ENCODE measurements at places on chromosomes 5 and 9.
A peak's percentile ranks its signal among the peaks of the same experiment; 100 is the strongest.

DNA sequence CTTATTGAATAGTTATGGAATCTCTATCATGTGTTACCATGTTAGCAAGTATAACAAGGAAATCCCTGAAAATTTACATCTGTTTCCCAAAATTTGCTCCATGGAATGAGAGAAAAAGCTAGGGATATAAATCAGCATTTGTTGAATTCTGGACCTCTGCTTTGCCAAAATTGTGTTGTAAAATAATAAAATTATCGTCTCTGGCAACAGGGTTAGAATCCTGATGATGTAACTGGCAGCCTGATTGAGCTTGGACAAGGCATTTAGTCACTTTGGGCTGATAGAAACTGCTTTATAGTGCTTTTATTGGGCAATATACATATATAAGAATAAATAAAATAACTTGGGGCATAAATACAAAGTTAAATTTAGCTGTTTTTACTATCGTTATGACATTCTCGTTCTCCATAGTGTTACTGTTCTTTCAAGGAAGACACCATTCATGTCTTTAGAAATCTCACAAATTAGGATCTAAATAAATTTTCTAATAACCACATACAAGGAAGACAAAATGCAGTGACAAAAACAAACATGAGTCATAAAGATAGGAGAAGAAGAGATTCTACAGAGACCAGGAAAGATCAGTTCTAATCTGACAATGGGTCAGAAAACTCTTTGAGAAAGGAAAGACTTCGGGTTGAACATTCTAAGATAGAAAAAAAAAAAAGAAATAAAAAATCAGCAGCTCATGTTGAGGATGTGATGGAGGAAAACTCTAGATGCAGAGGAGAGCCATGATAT lies 145.0 kb upstream of the CDH10 start:
- DNase-seq: no peak

GRCh38 chr9:101038488-101038887 lies 10.0 kb downstream of the PLPPR1 start:
- DNase-seq: no peak

- DNase-seq: no peak
Observed at GRCh38 chr5:63768221-63768620, 194.0 kb downstream of the HTR1A start.

DNA sequence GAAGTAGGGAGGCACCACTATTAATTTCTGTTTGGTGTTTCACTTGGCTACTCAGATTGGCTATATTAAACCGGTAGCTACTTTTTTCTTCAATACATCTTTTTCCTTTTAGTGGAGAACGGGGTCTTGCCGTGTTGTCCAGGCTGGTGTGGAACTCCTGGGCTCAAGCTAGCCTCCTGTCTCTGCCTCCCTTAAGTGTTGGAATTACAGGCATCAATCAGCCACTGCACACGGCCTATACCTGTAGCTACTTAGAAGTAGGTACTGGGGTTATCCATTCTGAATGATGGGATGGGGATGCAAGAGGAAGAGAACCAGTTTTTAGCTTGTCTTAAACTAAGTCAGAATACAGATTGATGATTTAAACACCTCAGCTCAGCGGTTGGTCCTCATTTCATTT lies 1.7 kb downstream of the UBE2D2 start:
- no peak for DNase-seq

DNA sequence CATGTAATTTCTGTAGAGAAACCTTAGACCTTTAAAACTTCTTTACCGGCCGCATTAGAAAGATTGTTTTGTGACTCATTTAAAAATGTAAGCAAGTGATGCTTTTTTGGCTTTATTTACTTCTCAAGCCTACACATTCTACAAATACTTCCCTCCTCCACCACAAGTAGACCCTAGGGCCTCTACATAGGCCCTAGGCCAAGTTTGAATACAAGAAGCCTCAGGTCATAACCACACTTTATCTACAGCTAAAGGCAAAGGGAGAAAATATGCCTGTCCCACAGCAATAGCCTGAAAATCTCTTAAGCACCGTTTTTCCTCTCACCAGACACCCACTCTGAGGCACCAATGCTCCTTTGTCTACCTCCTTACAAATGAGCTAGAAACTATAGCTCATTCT lies 53.9 kb downstream of the CSNK1A1 start:
- DNase-seq: no peak

- DNase-seq: no peak
Observed at GRCh38 chr5:151924564-151925301, at the start of gene GLRA1. Gene GLRA1, minus strand, starts transcription at chr5:151924851. Its CDS starts 302 bp downstream, at chr5:151924549.

DNA sequence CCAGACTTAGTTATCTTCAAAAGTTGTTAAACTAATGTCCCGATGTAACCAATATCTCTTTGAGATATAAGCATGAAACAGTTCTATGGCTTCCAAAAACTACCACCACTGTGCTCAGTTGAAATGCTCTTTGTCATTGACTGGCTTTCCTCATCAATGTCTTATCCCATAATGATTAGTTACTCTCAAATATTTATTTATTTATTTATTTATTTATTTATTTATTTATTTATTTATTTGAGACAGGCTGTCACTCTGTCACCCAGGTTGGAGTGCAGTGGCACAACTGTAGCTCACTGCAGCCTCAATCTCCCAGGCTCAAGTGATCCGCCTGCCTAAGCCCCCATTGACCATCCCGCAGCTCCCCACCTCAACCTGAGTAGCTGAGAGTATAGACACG lies 28.0 kb upstream of the MLLT3 start:
- no peak for DNase-seq

DNA sequence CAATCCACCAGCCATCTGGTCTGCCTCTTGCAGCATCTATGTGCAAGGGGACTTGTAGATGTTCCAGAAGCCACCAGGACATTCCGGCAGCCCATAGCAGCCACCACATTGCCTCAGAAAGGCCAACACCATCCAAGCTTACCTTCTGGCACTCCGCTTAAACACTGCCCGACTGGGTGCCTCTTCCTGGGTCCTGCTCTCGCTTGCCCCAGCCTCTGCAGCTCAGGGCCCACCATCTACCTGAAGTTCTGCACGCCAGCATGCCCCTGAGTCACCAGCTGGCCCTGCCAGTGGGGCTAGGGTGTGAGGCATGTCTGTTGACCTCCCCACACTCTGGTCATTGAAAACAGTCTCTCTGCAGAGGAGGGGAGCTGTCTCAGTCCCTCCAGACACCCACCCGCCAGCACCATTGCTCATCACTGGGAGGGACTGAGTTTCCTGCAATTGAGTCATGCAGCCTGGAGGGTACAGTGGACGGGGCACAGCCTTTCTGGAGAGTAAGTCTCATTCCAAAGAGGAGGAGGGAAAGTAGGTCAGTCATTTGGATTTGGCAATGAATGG lies 16.9 kb upstream of the COL5A1 start:
- DNase-seq: no peak

GRCh38 chr5:191949-192690 lies 825 bp downstream of the LRRC14B start:
- no peak for DNase-seq

DNA sequence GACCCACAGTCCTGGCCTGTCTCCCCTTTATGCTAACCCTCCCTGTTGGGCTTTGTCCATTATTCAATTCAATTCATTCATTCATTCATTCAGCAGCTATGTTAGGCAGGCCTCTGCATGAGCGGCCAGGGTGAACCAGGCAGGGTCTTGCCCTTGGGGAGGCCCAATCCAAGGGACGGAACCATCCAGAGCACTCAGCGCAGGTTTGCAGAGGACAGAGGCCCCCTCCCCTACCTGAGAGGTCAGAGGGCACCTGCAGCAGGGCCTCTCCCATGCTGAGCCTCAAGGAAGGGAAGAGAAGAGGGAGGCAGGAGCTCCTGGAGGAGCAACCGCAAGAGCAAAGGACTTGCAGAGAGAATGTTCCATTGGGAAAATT lies 61.4 kb downstream of the C9orf50 start:
- no peak for DNase-seq

DNA sequence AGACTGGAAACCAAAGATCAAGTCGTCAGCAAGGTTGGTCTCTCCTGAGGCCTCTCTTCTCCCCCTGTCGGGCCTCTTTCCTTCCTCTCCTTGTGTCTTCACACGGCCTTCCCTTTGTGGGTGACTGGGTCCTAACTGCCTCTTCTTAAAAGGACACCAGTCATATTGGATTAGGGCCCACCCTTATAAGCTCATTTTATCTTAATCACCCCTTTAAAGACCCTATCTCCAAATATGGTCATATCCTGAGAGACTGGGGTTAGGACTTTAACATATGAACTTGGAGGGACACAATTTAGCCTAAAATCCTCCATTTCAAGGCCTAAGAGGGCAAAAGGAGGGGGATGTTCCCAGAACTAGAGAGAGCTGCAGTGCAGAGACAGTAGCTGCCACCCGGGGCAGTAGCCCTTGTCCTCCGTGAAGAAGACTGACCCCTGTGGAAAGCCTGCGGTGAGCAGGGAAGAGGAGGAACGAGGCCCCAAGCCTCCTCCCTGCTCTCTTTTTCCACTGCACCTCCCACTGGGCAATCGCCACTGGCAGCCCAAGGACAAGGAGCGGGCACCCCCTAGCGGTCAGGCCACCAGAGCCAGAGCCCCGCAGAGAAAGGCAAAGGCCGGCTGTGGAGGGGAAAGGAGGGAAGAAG lies 34.9 kb downstream of the CFAP90 start:
- DNase-seq: peak; percentile 69

DNA sequence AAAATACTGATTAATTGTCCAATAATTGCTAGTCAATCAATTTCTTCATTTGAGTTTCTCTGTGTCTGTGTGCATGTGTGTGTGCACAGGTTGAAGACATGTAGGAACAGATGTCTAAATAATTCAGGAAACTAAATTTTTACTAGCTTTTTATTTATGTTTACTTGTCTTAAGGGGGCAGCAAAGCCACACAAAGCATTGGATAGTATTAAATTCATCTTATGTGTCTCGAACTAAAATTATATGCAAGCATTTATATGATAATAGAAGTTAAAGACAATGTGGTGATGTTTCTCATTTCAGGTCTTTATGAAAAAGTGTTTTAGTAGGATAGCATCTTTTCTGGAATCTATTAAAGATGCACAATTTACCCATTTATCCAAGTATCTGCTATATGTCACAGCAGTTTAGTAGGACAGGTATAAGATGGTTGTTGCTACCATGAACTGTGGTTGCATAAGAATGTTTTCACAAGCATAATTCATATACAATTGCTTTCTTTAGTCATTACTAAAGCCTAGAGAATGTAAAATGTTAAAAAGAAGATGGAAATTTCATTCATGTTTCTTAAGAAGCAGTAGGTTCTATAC lies 784.6 kb upstream of the NUDT12 start:
- DNase-seq: no peak

DNA sequence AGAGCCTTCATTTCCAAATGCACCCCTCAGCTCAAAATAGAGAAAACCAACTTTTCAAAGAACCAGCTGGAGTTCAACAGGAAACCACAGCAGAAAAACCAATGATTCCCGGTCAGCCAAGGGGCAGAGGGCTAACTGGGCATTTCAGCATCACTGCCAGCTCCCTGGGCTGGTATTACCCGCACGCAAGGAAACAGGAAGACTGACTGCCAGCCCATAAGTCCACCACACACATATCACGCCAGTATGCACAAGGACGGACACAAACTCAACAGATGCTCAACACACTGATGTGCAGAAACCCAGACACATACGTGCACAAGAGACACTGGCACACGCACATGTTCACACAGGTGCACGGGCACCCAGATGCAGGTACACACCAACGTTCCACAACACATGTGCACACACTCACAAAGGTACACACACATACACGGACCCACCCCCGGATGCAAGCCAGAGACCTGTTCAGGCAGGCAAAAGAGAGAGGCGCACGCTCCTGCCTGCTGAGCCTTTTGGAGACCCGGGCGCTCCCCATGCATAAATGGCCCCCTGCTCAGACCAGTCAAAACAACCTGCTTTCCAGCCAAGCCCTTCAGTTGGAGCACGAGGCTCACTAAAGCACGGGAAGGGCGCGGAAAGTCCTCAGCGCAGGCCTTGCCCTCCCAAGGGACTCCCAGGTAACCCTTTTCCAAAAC lies 2.1 kb downstream of the ADAMTS2 start:
- no peak for DNase-seq

DNA sequence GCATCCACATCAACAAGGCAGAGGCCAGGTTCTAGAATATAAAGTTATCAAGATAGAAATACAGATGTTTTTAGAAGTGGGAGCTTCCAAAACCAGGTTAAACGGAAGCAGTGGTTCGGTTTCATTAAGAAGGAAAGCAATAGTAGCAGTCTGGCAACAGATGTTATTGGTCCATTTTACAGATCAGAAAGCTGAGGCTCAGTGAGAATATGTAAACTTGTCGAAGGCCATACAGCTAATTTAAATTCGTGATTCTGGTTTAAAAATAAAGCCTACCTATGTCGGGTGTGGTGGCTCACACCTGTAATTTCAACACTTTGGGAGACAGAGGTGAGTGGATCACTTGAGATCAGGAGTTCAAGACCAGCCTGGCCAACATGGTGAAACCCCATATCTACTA lies 160.6 kb downstream of the ARRDC3 start:
- DNase-seq: no peak
